Cardiac muscle cell (in vitro differentiated cells and primary cell): ENCODE measurements at places on chromosomes 4 and X.

DNA sequence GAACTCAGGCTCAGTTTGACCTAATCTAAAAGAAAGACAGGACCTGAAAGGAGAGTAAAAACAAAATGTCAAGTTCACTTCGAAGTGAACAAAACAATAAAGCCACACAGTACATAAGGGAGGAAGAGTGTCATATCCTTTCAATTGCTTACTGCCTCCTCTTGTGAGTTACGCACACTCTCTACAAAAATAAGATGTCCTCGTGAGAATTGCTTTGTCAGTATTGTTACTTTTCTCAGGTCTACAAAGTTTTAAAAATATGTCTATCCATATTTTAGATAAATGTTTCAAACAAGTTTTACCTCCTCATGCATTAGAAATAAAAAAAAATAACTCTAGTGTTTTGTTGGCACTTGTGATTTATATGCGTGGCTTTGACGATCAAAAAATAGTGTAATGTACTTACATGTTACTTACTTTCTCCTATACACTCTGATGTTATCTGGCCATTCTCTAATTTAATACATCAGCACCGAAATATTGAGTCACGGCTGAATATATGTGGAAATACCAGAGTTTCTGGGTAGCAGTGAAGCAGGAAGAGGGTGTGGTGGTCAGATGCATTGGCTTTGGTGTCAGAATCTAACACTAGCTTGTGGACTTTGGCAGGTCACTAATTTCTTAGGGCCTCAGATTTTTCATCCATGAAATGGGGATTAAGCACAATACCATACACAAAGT is 8.1 kb upstream of the MRPL1 start:
- DNase-seq, result peak; percentile 22

GRCh38 chrX:123673813-123674212 is 59.0 kb downstream of the THOC2 start:
- no peak for DNase-seq

DNA sequence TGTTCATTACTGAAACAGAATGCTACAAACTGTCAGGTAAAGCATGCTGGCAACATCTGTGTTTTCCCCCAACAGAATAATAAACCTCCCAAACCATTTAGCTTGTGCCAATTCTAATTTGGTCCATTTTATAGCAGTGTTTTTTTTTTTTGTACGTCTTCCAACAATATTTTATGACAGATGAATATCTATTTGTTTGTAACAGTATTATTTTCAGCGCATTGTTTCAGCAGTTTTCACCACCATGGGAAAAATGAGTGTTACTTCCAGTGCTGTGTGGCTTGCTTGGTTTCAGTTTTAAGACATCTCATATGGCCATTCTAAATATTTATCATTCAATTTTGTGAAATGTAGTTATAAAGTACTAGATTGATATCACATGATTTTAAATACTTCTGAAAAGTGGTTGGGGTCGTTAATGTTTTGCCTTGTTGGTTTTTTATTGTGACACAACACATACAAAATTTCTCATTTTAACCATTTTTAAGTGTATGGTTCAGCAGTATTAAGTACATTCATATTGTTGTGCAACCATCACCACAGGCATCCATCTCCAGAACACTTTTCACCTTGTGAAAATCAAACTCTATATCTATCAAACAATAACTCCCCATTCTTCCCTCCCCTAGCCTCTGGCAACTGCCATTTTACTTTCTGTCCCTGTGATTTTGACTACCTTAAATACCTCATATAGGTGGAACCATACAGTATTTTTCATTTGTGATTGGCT is 25.6 kb upstream of the TBC1D19 start:
- DNase-seq, result no peak

GRCh38 chr4:3483471-3483921 is 20.4 kb downstream of the DOK7 start:
- DNase-seq, result peak; percentile 51

GRCh38 chrX:130167040-130167439 is 1.4 kb upstream of the AIFM1 start:
- DNase-seq, result no peak

- DNase-seq, result no peak
Measured at GRCh38 chrX:134803551-134804183, 145.4 kb upstream of the PLAC1 start.

GRCh38 chrX:133332737-133333136 is 82.6 kb downstream of the GPC4 start:
- DNase-seq, result no peak

DNA sequence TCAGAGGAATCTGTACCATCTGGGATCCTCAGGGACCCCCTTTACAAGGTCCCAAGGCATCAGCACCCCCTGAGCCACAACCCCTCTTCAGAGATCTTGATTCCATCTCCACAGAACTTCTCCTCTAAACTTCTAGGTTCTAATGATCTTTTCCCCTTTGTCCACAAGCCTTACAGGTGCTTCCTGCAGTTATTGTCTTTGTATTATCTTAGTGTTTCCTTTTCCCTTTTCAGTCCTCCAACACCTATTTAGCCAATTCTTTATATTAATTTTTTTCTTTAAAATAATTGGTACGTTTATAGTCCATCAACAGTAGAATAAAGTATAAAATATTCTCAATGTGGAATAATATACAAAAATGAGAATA is 35.2 kb upstream of the FAM241A start:
- DNase-seq, result no peak

- no peak for DNase-seq
Measured at GRCh38 chr4:102343964-102344519, 1.2 kb downstream of the SLC39A8 start.

GRCh38 chrX:153885208-153885787 is 675 bp downstream of the L1CAM start:
- DNase-seq, result no peak

DNA sequence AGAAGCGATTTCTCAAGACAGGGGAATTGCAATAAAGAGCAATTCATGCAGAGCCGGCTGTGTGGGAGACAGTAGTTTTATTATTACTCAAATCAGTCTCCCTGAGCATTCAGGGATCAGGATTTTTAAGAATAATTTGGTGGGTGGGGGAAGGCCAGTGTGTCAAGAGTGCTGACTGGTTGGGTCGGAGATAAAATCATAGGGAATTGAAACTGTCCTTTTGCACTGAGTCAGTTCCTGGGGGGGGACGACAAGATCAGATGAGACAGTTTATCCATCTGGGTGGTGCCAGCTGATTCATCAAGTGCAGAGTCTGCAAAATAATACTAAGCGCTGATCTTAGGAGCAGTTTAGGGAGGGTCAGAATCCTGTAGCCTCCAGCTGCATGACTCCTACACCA is 502.4 kb downstream of the NLGN4X start:
- DNase-seq, result no peak
